ENCODE measurements at places on chromosomes 13 and 19.

GRCh38 chr13:67091603-67092002 is 138.5 kb downstream of the PCDH9 start:
- no peak for DNase-seq

GRCh38 chr13:48265217-48265815 is 32.3 kb downstream of the ITM2B start:
- DNase-seq: no peak

DNA sequence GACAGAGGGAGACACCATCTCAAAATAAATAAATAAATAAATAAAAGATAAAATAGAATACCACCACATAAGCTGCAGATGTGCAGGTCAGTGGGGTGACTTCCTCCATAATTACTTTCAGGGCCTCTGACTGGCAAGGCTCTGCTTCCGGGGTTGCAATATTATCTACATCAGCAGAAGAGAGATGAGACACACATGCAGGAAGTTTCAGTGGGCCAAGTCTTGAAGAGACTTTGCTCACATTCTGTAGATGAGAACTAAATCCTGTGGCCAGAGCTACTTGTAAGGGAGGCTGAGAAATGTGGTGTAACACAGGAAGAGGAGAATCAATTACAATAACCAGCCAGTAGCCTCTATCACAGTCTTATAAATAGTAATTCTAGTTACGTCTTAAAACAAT is 89.9 kb upstream of the MAB21L1 start:
- no peak for DNase-seq

- DNase-seq: no peak
These were observed 294.9 kb downstream of the NDFIP2 start for GRCh38 chr13:79775830-79776229.

DNA sequence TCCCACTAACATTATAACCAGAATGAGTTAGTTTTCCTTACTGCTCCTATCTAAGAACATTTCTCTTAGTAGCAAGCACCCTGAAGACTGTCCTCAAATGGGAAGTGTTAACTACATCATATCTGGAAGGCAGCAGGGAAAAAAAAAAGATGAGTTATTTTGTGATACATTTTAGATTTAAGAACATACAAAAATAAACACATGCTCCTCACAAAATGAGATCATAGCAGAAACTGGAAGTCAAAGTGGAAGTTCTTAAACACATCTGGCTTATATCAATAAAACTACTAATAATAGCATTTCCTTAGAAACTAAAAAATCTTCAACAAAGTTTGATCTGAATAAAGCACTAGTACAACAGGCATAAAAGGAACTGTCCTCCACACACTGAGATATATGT is 70.4 kb downstream of the SLITRK6 start:
- DNase-seq: no peak

GRCh38 chr19:12750851-12751250 is 740 bp upstream of the BEST2 start:
- no peak for DNase-seq

GRCh38 chr13:37960427-37960826 is 90.9 kb upstream of the TRPC4 start:
- DNase-seq: no peak

GRCh38 chr19:38697641-38698071 is 46.6 kb downstream of the CAPN12 start:
- DNase-seq: no peak

DNA sequence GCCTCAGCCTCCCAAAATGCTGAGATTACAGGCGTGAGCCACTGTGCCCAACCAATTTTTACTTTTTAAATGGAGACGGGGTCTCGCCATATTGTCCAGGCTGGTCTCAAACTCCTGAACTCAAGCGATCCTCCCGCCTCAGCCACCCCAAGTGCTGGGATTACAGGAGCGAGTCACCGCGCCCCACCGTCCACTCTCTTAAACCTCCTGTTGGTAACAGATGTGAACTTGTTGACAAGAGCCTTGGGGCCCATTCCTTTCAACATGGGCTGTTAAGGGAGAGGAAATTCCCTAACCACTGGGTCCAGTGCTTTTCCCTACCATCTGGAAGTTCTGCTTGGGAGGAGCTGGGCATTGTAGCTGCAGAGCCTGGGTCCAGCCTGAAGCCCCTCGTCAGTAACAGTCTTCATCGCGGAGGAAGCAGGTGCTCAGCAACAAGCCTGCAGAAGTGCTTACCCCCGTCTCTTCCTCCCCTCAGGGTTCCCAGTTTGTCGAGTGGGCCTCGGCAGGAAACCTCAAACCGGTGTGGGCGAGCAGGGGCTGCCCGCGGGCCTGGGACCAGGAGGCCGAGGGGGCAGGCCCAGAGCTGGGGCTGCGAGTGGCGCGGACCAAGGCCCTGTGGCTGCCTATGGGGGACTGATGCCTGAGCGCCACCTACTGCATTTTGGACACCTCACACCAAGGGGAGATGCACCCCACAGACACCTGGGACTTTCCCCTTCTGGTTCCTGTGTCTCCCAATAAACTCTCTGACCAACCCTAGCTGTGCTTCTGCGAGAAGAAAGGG is 4.0 kb upstream of the FLT3LG start:
- DNase-seq: peak; percentile 67

DNA sequence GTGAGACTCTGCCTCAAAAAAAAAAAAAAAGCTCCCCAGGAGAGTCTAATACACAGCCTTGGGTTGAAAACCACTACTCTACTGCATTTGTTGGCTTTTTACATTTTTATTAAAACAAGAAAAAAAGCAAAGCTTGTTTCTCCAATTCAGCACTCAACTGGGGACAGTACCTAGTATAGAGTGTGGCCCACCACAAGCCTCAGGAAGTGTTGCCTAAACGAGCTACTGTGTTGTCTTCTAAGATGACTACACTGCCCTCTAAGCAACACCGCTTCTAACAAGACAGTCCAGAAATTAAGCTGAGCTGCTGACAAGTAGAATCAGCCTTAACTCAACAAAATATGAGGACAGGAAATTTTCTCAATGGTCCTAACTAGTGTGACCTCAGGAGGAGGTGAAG is 522.2 kb downstream of the FGF9 start:
- DNase-seq: no peak

GRCh38 chr13:48201044-48201443 is 32.0 kb upstream of the ITM2B start:
- DNase-seq: no peak

GRCh38 chr19:33724021-33724720 is 72.5 kb upstream of the KCTD15 start:
- DNase-seq: no peak

DNA sequence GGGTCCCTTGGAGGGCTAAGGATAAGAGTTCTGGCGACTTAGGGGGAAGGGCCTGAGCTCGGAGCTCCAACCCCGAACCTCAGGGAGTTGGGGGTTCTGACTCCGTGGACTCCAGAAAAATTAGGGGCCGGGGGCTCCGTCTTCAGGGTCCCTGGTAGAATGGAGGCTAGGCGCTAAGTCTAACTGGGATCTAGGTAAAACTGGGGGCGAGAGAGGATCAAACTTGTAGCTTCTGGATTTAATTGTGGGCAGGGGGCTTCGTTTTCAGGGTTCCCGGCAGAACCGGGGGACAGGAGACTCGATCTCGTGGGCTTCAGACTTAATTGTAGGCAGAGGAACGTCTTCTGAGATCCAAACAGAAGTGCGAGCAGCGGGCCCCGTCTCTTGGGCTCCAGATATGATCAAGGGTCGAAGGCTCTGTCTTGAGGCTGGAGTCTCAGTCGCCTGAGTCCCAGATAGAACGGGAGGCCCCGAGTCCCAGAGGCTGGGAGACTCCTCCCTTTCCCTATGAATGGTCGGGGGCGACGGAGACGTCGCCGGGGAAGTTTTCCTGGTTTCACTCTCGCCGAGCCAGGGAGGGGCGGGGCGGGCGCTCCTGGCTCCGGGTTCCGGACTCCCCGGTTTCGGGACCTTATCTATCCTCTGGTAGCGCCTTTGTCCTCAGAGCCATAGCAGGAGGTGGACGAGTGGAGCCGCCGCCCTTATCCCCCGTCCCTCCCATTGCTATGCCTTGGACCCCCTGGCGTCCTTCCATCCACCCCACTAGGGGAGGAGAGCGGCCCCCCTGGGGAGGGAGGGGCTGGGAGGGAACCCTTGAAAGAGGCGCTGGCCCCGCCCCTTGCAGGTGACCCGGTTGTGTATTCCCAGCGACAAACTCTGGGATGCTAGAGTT is 1.3 kb downstream of the NECTIN2 start:
- DNase-seq: no peak

DNA sequence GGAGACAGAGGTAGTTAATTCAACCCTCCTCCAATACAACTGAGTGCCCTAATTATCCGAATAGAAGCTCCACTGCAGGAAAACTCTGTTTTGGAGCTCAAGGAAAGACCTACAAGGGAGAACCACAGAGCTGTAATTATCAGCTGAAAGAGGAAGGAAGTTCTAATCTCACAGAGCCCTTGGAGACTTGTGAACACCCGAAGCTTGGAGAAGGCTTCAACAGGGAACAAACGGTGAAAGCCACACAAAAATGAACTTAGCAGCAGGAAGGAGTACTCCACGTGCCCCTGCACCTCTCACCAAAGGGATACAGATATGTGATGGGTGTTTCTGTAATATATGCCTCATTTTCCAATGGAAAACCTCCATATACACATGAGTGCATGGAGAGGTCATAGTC is 61.1 kb downstream of the IRS2 start:
- no peak for DNase-seq

DNA sequence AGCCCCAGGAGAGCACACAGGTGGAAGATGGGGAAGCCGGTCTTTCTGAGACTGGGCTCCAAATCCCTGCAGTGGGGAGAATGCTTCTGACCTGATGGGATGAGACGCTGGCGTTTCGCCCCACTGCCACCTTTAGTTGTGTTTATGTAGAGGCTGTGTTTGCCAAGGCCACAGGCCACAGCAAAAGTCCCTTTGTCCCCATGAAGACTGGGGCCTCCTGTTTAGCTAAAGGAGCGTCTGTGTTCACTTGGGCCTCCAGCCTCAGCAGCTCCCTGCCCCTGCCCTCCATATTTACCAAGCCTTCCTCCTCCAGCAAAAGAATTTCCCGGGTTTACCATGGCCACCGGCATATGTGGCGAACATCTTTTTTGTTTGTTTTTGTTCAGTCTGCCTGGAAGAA is 10.4 kb upstream of the KLK14 start:
- no peak for DNase-seq

DNA sequence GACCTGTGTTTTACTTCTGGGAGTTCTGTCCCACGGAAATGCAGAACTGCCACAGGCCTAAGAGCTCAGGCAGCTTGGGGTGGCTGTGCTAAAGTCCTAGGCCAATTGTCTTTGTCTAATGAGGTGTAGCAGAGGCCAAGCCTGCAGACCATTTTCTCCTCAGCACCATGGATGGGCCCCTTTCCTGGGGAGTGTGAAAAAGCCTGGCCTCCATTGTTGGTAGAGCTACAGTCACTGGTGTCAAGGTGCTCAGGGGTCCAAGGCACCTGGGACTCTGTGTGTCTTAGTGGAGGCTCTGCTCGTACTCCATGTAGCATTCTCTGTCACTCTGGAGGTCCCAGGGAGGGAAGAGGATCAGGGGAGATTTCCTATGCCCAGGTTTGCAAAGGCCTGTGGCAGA is 329.6 kb downstream of the SLITRK5 start:
- DNase-seq: no peak

DNA sequence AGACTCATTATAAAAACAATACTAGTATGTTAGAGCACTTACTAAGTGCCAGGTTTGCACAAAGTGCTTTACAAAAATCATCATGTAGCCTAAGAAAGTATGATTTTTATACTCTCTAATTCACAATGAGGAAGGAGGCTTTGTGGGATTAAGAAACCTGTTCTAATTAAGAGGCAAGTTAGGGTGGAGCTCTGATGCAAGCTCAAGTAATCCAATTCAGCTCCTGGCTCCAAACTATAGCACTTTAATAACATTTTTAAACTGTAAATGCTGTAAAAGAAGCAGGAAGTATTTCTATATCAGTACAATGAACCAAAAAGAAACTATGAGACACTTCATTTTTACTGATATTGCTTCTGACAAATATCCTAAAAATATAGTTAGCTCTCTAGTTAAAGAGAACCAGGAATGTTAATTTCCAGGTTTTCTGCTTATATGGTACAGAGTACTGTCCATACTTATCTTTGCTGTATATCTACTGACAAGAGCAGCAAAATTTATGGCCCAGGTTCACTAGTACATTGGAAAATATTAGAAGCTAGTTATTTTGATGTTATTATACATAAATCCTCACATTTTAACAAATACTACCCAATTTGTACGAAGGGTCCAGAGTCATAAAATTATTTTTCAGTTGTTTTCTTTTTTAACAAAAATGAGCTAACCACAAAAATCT is 482.0 kb downstream of the DIAPH3 start:
- DNase-seq: no peak
